ENCODE measurements at places on chromosomes 4 and X. TPM values are rescaled to one million over a fixed set of nuclear protein-coding genes. Genes with fewer than 3 reads are reported as not detected.

ALAS2 gene
- total RNA-seq = not detected

CLNK gene
- not detected for total RNA-seq

IL1RAPL1 gene
- total RNA-seq = not detected

PNMA6F gene
- total RNA-seq = not detected

SSX3 gene
- total RNA-seq = not detected

IQCM gene
- total RNA-seq = not detected

MAGEC2 gene
- total RNA-seq = not detected

SAGE1 gene
- total RNA-seq = not detected

TLR6 gene
- 1.4 TPM for total RNA-seq
